NCI-H187 (cell line): ENCODE measurements at places on chromosomes 5 and 9.

DNA sequence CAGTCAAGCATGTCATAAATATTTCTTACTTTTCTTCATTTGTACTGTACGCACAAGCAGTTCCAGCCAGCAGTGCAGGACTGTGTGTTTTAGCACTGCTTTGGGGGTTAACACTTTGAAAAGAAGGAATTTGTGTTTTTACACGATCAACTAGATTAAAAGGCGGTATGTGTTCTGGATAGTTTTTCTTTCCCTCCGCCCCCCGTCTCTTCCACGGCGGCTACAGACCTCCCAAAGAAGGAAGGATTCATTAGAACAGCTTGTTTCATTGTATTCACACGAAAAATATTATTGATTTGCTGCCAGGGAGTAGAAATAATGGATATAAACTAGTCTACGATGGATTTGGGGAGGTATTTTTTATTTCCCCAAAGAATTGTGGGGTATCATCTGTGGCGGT lies 336.8 kb upstream of the RFX3 start:
- no peak for DNase-seq

GRCh38 chr9:135478829-135479468 lies 633 bp upstream of the PPP1R26 start:
- DNase-seq: no peak

DNA sequence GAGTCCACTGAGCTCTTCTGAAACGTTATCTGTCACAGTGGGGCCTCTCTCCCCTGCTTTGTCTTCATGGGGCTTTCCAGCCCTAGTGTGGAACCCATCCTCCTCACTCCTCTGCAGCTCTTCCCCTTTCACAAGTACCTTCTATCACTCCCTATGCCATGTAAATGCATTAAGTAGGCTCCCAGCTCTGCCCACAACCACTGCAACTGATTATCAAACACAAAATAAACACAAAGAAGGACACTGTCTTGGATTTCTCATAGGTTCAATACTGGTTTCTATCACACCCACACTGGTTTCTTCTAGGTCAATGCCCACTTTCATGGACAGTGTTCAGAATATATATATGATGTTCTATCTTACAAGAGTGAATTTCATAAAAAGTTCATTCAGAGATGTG lies 139.4 kb downstream of the GNAQ start:
- no peak for DNase-seq

- no peak for DNase-seq
Observed at GRCh38 chr5:111532886-111533582, 20.7 kb upstream of the STARD4 start.

DNA sequence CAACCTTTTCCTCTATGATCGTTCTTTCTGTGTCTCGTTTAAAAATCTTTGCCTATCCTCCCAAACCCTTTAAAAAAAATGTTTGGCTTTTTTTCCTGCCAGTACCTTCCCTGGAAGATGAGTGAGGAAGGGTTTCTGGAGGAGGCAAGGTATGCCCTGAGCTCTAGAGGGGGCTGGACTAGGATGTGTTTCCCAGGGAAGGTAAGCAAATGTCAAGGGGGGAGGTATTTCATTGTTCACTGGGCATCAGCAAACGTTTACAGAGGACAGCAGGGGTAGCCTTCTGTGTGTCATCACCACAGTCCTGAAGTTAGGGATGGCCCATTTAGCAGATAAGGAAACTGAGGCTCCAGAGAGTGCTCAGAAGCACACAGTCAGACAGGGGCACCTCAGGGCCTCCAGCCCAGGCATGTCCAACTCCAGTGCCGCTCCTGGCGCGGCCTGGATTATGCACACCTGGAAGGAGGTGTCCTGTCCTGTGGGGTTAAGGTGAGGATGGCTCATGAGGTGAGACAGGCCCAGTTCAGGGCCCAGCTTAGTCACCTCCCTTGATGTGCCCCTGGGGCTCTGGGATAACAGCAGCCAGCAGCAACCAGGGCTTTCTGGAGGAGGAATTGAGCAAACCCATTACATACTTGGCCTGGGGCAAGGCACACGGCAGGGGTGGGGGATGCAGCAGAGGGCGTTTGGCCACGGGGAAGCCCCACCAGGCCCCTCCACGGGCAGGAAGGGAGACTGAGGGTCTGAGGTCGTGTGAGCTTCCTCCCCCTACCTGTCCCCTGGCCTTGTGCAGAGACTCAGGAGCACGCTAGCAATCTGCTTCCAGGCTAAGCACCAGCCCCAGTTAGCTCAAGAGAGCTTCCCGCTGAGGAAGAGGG lies 100.3 kb upstream of the LMX1B start:
- no peak for DNase-seq

DNA sequence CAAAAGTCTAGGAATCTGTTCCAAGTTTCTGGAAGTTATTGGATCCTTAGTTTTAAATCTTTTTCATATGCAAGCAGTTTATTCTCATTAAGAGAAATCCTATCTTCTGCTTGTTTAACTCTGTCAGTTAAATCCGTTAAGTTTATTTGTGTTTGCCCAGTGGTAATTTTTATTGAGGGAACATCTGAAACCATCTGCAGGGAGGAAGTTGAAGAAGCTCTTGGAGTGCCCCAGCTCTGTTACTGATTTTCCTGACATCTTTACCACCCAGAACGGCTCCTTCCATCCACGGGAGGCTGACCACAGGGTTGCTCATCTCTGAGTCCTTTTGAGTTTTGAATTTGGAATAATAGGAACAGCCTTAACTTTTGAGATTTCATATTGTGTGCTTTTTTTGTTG lies 99.9 kb upstream of the ZNF618 start:
- DNase-seq: no peak

GRCh38 chr5:149271195-149271715 lies 404 bp upstream of the AFAP1L1 start:
- no peak for DNase-seq

GRCh38 chr9:101566904-101567724 lies 27.7 kb downstream of the PPP3R2 start:
- no peak for DNase-seq

- no peak for DNase-seq
Observed at GRCh38 chr9:68905129-68905528, 108.8 kb downstream of the PRKACG start.

GRCh38 chr5:154421868-154422267 lies 23.9 kb upstream of the SAP30L start:
- no peak for DNase-seq

- DNase-seq: no peak
Observed at GRCh38 chr5:170761048-170761707, 22.3 kb upstream of the GABRP start.

DNA sequence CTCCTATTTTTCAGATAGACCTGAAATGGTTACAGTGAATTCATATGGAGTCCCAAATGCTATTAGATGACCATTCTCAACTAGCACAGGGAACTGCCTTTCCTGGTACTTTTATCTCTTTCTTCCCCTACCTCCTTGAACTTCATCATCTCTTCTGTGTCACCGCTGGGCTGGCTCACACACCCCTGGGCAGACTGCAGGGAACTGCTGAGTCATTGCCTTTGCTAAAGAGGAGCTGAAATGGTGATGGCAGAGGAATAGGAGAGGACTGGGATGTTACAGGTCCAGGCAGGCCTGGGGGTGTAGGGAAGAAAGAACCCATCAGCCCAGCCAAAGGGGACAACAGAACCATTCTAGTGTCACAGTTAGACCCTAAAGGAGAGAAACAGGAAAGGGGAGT lies 322.3 kb downstream of the ASTN2 start:
- DNase-seq: no peak

- DNase-seq: no peak
Observed at GRCh38 chr5:112857866-112858265, 3.2 kb upstream of the SRP19 start.

DNA sequence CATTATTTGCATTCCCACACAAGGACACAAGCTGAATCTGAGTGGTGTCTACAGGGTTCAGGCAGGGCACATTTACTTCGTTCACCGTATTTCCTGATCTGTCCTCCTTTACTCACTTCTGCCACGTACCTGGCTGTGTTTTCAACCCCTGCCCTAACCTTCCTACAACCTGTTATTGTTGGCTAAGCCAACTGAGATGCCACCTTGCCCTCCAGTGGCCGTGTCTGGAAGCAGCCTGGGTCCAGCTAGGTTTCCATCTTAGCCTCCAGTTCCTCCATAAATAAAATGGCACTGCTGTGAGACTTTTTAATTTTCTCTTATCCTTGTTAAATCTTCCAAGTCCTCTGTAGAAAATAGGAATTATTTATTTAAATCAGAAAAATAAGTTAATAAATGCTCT lies 64.8 kb downstream of the ATP10B start:
- no peak for DNase-seq

- no peak for DNase-seq
Observed at GRCh38 chr5:88833371-88834130, 49.4 kb downstream of the MEF2C start.

DNA sequence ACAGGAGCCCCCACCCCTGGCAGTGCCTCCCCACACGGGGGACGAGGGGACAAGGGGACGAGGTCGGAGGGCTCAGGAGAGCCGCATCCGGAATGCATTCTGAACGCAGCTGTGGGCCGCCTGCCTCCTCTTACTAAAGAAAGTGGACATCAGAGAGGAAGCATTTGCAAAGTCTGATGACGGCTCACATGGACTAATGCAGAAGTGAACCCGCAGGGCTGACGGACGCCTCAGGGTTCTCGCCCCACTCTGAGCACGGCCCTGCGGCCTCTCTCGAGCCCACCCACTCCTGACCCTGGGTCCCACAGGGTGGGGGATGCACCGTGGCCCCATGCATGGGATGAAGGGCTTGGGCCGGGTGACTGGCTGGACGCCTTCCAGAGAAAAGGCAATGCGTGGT lies 5.9 kb downstream of the LPCAT1 start:
- DNase-seq: no peak

GRCh38 chr9:125963932-125964331 lies 216.8 kb downstream of the PBX3 start:
- DNase-seq: no peak

- DNase-seq: no peak
Observed at GRCh38 chr5:176381423-176381822, 7.0 kb downstream of the NOP16 start.

DNA sequence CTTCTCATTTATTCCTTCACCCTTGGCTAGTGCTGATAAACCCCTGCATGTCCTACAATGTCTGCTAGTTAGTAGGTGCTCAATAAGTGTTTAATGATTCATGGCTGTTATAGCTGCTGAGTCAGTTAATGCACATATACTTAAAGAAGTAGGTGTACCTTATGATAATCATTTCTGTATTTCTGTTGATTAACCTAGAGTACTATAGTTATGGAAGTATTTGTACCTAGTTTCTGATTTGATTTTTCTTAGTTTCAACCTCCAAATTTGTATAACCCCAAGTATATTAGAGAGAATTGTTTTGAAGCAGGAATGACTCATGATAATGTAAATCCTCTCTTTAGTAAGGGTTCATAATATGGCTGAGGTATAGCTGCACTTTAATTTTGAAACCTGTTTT lies 8.9 kb downstream of the SMAD5 start:
- no peak for DNase-seq

- DNase-seq: no peak
Observed at GRCh38 chr9:1415146-1415545, 365.0 kb downstream of the DMRT2 start.

- DNase-seq: no peak
Observed at GRCh38 chr9:36721846-36722588, 149.3 kb downstream of the MELK start.
